Stimulated activated CD8-positive, alpha-beta memory T cell treated with anti-CD3 and anti-CD28 coated beads, Interleukin-15, amount 100 ng/mL, for 24 hours (primary cell): ENCODE measurements at places on chromosomes 2 and 18.

- no peak for DNase-seq
These were observed 52.9 kb upstream of the NABP1 start for GRCh38 chr2:191625016-191625415.

DNA sequence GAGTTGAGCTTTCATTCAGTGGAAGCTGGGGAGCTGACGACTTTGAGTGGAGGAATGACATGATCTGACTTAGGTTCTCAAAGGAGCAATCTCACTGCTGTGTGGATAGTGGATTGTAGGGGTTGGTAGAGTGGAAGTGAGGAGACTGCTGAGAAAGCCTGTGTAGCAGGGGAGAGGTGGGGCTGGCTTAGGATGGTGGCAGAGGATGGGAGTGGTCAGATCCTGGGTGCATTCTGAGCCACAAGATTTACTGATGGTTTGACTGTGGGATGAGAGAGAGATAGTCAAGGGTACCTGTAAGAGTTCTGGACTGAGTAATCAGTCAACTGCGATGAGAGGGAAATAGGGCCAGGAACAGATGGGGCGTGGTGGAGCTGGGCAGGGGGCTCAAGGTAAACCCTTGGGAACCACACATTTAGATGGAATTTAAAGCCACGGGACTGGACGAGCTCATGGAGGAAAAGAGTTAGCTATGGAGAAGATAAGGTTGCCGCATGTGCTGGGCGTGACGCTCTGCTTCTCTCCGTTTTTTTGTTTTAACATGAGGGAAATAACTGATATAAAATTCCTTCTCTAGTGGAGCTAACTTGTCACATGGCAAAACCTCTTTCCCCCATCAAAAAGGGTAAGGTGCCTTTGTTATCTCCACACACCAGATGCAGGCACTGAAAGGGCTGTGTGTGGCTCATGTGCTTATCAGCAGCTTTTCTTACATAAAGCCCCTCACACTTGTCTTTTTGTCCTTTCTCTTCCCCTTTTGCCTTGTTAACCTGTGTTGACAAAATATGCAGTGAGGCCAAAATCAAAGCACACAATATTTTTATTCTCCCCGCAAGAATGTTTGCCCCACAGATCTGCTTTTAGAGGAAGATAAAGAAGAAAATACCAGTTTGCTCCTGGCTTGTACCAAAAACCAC is 379.8 kb downstream of the TSN start:
- no peak for DNase-seq

- no peak for DNase-seq
These were observed 35.5 kb upstream of the SLC35F5 start for GRCh38 chr2:113791697-113792590.

GRCh38 chr2:202147775-202148174 is 74.7 kb downstream of the KIAA2012 start:
- no peak for DNase-seq

DNA sequence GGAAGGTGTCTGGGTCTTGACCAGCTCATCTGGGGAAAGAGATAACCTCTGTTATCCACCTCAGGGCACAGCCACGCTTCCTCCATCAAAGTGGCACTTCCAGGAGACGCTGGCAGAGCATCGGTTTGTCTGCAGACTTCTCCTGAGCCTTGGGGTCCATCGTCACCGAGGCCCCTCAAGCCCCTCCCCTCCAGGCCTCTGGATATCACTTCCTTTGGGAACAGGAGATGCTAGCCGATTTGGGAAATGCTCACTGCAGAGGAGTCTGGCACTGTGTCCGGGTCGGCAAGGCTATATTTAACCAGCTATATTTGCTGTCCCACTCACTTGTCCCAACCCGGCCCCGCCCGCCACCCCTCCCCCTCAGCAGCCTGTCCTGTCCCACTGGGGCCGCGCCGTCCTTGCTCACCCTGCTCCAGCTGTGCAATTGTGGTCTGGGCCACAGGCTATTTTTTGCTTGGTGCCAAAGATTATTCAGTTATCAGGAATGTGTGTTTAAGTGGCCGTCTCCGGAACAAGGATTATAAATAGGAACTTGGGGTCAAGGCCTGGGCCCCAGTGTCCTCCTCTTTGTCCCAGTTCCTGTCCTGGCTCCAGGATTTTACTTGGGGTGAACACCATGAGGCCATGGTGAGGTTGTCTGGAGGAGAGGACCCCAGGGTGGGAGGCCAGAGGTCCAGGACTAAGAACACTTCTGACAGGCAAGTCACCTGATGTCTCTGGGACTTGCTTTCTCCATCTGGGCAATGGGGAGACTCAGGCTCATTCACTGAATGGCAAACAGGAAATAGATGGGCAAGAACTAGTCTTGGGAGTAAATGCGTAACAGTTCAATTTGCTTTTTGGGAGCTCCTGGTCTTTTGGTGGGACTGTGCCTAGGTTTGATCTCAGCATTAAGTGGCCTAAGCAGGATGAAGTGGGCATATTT is 263.6 kb downstream of the DYSF start:
- no peak for DNase-seq

DNA sequence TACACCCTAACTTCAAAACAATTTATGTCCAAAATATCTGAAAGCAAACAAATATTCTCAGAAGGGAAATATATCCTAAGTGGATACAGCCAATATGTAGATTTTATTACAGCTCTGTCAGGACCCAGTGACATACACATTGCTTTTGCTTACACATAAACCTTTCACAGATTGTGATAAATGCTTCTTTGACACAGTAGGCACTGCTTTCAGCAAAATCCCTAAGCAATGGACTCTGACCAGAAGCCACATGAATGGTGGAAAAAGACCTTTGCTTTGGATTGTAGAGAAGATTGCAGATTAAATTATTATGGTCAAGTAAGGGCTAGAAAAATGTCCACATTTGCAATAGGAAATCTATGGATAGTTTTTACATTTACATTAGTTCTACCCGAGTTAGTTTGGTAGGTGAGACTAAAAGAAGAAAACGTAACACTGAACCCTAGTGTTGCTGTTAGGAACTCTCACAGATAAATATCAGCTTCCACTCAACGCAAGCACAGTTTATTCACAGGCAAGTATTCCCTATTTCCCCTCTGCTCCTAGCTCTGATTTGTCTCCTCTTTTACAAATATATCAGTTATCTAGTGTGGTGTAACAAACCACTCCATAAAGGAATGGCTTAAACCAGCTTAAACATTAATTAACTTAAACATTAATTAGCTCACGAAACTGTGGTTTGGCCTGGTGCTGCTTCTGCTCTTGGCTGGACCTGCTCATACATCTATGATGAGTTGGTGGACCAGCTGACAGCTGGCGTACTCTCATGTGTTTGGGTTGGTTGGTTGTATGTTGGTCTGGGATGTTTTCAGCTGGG is 23.6 kb upstream of the SERPINE2 start:
- no peak for DNase-seq

DNA sequence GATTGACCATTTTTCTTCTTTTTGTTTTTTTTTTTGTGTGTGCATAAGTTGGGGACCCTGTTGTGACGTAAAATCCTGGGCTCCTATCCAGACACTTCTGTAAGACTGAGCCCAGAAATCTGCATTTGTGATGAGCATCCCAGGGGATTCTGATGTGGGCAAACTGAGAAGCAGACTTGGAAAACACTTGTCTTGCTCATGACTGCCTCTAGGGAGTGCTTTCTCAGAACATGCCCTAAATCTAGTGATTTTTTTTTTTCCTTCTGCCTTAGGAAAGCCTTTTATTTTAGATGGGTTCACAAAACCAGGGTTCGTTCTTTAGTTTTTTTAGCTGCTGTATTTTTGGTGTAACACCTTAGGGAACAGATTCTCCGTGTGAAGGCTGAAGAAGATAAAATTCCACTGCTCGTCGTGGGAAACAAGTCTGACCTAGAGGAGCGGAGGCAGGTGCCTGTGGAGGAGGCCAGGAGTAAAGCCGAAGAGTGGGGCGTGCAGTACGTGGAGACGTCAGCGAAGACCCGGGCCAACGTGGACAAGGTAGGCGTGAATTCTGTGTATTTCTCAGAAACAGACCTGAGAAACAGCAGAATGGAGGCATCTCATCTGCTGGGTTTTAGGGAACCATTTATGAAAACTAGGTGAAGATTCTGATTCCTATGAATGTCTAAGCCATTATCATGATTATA is 36.7 kb downstream of the RALB start:
- DNase-seq, result no peak

DNA sequence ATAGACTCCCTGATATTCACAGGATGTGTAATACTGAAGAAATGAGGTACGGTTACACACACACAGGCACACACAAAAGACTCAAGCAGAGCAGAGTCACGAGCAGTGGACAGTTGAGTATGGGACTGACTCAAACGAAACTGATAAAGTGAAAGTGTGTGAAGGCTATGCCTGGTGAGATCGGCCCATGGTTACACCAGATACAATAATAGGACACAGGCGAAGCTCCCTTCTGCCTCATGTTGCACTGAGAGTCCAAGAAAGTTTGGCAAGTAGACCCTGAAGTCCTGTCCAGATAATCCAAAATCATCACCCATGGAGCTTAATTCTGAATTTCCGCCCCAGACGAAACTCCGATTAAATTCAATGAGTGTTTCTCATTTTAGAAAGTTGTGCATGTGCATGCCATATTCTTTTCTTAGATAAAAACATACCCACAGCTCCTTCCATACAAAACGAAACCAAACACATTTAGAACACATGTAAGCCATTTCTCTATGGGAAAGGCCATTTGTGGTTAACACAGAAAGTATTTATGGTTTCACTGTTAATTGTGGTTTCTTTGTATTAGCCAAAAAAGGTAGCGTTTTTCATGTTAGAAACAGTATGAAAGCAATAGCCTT is 567.6 kb downstream of the PLCL1 start:
- no peak for DNase-seq

DNA sequence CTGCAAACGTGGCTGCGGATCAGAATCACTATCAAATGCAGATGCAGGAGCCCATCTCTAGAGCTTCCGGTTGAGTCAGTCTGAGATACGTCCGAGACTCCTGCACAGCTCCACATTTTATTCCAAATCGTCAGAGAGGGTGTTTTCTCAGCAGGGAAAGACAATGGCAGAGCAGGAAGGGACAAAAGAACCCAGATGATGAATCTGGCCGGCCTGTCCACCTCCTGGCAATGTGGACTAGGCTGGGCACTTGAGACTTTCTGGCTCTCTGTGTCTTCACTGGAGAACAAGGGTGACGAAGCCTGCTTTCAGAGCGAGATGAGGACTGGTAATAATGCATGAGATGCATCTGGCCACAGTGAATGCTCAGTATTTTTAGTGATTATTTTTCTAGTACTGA is 255.9 kb upstream of the MYT1L start:
- no peak for DNase-seq

DNA sequence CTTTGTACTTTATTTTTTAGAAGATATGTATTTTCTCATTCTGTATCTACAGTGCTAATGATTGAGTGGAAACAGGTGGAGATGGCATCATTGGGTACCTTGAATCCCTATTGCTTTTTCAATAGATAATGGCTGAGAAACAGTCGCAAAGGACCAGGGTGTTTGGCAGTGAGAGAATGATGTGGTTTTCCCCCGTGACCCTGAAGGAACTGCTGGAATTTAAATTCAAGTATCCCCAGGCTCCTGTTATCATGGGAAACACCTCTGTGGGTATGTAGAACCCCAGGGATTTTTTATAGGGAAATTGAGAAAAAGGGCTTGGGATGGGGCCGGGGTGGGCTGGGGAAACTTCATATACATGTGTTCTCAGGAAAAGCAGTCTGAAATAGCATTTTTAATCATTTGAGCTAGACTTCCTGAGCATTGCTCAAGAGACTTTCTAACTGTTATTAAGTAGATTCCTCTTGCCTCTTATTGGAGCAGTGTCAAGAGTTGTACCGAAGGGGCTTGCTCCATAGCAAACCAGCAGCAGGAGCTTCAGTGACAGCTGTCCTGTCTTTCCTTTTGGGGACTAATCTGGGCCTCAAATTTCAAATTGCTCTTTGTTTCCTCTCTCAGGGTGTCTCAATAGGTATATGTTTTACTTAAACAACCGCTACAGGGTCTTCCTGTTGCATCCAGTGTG is 18.9 kb downstream of the AOX1 start:
- DNase-seq, result no peak

- DNase-seq, result no peak
These were observed 42.1 kb upstream of the MRPL19 start for GRCh38 chr2:75604484-75604883.

DNA sequence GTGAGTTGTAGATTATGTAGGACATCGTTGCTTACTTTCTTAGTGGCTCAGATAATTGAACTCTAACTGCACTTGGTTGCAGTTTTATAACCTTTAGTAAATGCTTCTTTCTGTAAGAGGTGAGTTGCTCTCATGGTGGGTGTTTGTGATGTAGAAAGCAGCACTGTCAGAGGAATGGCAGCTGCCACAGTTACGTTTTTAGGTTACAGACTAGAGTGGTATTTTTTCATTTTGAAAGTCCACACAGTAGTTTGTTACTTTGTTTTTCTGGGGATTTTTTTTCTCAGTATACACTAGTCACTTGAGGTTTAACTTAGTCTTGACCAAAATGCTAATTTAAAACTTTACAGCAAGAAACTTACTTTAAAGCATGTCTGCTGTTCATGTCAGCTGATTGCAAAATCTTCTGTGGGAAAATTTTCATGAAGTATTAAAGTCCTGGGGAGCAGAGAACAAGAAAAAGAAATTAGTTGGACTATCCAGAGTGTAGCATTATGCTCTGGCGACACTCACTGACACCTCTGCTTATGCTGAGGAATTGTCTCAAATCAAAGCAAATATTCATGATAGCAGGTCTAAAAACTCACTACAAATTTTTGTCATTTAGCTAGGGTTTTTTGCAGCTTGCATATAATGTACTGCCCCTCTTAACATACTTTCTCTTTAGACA is 14.8 kb downstream of the AFTPH start:
- DNase-seq, result no peak

DNA sequence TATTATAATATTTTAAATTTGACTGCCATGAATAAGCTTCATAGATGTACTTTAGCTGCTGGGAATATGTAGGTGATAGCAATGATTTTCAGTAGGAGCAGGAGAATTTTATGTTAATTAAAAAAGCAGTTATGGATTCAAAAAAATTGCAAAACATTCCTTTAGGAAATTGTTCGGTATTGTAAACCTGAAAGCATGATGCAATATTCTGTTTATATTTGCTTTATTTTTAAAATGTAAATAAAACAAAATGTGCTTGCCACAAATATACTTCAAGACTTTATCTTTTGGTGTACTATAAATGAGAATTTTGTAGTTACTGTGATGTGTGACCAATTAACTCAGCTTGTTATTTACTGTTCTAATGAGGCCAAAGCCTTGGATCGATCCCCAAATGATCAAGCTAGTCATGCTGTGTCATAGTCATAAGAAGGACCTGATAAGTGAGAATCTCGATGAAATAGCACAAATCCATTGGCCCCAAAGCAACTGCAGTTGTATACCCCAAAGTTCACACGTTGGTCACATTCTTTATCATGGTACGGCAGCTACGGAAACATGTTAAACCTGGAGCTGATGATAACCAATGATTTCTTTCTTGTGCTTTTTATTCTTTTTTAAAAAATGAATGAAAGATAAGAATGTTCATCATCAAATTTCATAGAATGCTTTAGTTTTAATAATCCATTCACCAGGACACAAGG is 23.6 kb upstream of the ATIC start:
- no peak for DNase-seq
